Activated naive CD8-positive, alpha-beta T cell treated with anti-CD3 and anti-CD28 coated beads, Interleukin-2, amount 10 ng/mL, durations not matched to agents 7 days and 5 days (primary cell): ENCODE measurements at places on chromosomes 7 and 10. TPM values are rescaled to one million over a fixed set of nuclear protein-coding genes. Genes with fewer than 3 reads are reported as not detected.

DNA sequence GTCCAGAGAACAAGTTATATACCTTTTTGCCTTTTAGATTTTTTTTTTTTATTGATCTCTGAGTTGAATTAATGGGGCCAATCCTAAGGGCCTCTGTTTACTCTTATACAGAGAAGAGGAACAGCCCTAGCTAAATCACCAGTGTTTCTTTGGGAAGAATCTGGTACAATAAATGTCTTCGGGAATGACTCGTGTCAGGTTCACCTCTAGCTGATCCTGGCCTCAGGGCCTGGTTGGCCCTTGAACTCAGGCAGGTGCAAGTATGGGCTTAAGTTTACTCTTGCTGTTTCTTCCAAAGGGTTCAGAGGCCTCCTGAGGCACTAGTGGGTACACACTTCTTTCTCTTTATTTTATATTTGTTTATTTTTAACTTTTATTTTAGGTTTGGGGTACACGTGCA lies 71.0 kb downstream of the LRMDA start:
- H3K36me3 ChIP-seq = no peaks in the 10 kb centered on the region
- no peak overlapping the region for H3K27ac ChIP-seq
- DNase-seq = no peak
- peaks cover 3% of the 10 kb centered on the region for H3K27me3 ChIP-seq
- H3K4me1 ChIP-seq = no peaks in the 10 kb centered on the region
- H3K4me3 ChIP-seq = no peak overlapping the region

DNA sequence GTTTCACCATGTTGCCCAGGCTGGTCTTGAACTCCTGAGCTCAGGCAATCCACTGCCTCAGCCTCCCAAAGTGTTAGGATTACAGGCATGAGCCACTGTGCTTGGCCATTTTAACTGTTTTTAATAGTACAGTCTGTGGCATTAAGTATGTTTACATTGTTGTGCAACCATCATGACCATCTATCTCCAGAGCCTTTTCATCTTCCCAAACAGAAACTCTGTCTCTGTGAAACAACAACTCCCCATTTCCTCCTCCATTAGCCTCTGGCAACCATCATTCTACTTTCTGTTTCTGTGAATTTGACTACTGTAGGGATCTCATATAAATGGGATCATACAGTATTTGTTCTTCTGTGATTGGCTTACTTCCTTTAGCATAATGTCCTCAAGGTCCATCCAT lies 48.3 kb upstream of the SEPHS1 start:
- DNase-seq = no peak
- H3K27me3 ChIP-seq = no peaks in the 10 kb centered on the region
- no peaks in the 10 kb centered on the region for H3K36me3 ChIP-seq

DNA sequence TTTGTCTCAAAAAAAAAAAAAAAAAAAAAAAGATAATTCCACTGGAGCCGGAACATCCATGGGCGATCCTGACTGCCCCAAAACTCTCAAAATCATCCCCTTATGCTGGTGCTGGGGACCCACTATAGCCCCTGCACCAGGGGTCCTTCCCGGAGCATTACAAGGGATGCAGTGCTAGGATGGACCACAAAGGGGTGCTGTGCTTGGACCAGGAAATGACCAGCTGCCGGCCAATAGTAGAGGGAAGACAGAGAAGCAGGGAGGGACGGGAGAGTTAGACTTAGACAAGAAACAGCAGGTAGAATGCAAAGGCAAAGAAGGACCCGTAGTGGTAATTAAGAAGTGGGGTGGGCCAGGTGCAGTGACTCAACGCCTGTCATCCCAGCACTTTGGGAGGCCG lies 40.5 kb downstream of the RCC1L start:
- no peak overlapping the region for H3K27ac ChIP-seq
- H3K4me3 ChIP-seq = no peak overlapping the region
- H3K27me3 ChIP-seq = no peaks in the 10 kb centered on the region
- H3K4me1 ChIP-seq = no peaks in the 10 kb centered on the region
- H3K36me3 ChIP-seq = no peaks in the 10 kb centered on the region

DNA sequence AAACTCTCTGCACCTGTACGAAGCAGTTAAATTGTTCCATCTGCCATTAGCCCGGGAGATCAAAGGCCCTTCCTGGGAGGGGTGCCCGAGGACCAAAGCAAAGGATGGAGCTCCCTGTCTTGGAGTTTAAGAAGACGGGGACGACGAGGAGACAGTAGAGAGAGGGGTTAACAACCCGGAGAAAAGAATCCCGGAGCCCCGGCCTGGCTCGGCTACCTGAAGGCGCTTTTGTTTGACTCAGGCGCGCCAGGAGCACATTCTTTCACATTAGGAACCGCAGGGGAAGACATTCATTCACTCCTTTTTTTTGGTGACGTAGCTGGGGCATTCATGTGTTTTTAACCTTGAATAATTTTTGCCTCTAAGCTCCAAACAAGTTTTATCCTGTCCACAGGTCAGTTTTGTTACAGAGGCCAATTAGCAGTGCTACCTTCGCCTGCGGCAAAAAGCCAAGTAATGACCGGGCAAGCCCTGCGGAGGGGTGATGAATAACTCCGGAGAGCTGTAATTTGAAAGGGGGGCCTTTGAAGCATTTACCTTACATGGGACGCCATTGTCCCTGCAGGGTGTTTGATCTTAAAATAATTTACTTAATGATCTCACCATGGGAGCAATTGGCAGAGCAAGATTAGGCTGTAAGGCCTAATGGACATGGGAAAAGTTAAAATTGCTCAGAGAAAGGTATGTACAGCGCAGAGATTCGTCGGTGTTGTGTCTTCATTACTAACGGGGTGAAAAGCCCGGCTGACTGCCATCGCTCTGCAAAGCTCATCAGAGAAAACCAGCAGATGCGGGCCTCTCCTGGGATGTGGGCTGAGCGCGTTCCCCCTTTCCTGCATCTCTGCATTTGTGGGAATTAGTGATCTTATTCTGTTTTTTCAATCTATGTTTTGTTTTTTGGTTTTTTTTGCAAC lies 258.0 kb upstream of the SP4 start:
- H3K4me1 ChIP-seq = no peaks in the 10 kb centered on the region
- peaks cover 29% of the 10 kb centered on the region for H3K27me3 ChIP-seq
- H3K36me3 ChIP-seq = no peaks in the 10 kb centered on the region
- H3K27ac ChIP-seq = no peak overlapping the region

GRCh38 chr7:57388761-57389160 lies 61.2 kb upstream of the ZNF716 start:
- no peaks in the 10 kb centered on the region for H3K27me3 ChIP-seq
- DNase-seq = no peak
- no peak overlapping the region for H3K27ac ChIP-seq
- no peaks in the 10 kb centered on the region for H3K4me1 ChIP-seq
- H3K4me3 ChIP-seq = no peak overlapping the region

The EPO gene
- 0.22 TPM for total RNA-seq

The STOX1 gene
- total RNA-seq = 0.31 TPM
